ENCODE measurements at places on chromosomes 4 and X.

- no peak for DNase-seq
Observed at GRCh38 chr4:120977435-120977997, 55.0 kb upstream of the PRDM5 start.

- no peak for DNase-seq
Observed at GRCh38 chr4:101730291-101731117, 60.0 kb upstream of the BANK1 start.

DNA sequence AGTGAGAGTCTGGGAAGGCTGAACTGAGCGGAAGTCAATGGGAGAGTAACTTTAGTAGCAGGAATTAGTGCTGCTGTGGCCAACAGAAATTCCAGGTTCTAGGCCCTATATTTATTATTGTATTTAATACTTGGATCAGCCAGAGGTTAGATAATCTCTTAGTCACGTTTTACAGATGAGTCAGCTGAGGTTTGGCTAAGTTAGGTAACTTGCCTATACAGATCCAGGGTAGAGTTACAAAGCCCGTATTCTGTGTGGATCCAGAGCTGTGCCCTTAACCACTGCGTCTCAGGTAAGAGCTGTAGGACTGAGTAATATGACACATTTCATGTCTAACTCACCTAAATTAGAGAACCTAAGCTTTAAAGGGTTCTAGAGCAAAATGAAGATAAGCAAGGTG, 20.5 kb downstream of the PSMD10 start:
- no peak for DNase-seq

GRCh38 chr4:95536650-95537049, 12.1 kb downstream of the UNC5C start:
- no peak for DNase-seq

GRCh38 chr4:157185363-157185762, 35.2 kb upstream of the GRIA2 start:
- DNase-seq, result no peak

GRCh38 chr4:27016551-27016950, 155.9 kb downstream of the STIM2 start:
- DNase-seq, result no peak

DNA sequence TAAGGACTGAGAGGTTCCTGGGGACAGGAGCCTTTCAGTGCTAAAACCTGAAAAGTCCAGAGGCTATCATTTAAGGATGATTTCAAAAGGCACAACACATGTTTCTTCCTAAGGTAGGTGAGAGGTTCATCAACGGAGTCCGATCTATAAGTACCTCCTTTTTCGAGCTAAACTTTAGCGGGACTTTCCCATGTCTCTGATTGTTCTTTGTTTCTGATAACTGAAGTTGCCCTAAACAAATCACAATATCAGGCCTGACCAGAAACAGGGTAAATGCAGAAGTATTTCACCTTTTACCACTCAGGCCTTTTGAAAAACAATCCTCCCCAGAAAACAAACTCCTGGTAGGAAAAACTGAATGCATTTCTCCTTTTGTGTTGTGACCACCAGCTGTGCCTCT, 17.6 kb downstream of the PIR start:
- no peak for DNase-seq

- DNase-seq, result no peak
Observed at GRCh38 chrX:17266136-17266535, 108.9 kb upstream of the NHS start.

DNA sequence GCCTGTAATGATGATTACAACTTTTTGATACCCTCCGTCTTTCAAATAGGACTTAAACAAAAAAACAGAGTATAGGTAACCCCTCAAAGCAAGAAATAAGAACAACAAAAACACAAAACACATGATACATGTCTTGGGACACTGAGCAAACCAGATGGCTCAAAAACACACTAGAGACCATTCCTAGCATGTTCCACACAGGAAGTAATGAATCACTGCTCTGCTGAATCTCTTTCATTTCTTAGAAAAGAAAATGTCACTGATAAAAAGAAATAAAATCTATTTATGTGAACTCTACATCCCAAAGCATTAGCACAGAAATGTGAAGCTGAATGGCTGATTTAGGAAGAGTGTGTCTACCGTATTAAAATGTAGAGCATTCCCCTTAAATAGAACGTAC, 134.5 kb upstream of the IL15 start:
- no peak for DNase-seq

- no peak for DNase-seq
Observed at GRCh38 chrX:132837126-132837525, 121.3 kb downstream of the HS6ST2 start.

DNA sequence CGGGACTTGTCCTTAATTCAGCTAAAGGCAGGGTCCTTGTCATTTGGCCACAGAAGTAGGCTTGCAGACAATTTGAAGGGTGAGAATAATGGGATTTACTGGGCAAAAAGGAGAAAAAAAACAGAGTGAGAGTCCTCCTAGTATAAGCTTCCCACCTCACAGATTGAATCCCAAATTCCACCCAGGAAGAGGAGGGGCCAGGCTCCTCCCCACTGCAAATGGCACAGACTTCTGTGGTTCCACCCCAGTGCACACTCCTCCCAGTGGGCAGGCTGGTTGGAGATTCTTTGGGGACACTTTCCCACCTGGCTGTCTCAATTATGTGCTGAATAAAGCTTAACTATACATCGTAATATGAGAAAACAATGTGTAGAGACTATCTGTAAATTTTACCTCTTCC, 31.6 kb downstream of the MEPE start:
- DNase-seq, result no peak

- DNase-seq, result no peak
Observed at GRCh38 chr4:174919886-174920423, 1.8 kb downstream of the ADAM29 start.

DNA sequence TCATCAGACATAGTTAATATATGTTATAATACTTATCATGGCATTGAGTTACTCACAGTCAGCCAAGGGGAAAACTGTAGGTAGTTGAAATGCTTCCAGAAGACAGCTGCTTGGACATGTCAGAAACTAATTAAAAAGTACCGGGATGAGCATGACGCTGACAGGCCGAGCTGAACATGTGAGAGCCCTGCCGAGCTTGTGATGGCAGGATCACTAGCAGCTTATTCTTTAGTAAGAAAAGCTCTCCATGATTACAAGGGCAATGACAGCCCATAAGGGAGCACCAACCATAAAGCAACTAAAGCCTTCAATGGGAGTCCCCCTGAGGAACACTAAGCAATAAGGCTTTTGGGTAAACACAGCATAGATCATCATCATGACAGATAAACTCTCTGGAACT, 435.6 kb downstream of the TLL1 start:
- DNase-seq, result no peak

DNA sequence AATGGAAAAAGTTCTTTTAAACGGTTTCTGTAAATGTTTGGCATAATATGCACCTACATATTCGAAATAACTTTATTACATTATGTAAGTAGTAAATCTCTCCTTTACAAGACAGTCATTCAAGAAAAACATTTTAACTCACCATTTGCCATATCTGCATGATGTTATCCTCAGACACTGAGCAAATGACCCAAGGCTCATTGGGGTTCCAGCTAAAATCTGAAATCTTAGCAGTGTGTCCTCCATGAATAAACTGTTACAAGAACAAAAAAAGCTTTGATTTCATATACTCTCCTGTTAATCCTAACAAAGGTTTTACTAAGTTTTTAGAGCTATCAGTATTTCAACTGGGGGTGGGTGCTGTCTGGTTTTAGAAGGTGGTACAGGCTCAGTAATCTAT, 24.5 kb downstream of the RBBP7 start:
- DNase-seq, result no peak

GRCh38 chr4:152590179-152591031, 54.5 kb upstream of the FBXW7 start:
- no peak for DNase-seq

DNA sequence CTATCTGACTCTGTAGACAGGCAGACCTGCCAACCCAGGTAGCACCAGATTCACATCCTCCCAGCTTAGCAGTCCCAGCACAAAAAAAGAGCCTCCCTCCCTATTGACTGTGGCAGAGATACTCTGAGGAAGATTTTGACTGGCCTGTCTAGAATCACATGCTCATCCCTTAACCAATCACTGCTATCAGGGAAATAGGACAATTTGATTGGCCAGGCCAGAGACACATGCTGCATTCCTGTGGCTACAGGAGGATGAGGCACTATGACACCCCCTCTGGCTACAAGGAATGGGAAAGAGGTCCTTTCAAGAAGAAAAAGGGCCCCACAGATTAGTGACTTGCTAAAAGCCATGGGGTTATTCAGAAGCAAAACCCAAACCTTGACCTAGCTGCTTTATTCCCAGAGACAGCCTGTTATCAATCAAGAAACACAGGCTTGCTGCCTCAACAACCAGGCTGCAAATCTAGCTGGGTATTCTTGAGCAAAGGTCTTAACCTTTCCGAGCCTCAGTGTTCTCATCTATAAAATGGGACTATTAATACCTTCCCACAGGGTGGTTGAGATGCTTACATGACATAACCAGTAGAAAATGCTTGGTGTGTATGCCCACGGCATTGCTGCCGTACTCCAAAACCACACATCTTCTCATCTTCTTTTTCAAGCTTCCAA, 147.6 kb downstream of the BCOR start:
- no peak for DNase-seq

DNA sequence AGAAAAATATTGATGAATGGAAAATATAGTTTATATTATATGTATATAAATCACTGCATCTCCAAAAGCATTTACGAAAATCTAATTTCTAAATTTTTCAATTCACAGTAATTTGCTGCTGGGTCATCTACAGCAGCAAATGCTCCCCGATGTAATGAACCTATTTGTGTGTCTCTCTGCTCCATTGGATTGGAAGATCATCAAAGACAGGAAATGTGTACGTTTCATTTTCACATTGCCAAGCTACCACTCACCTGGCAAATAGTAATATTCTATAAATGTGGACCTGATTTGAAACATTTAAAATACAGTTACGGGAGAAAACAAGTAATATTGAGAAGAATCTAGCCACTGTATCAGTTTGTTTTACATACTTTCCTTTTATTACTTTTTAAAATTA, 317.7 kb downstream of the PAPSS1 start:
- DNase-seq, result no peak
